ENCODE measurements at places on chromosomes 16 and 17. TPM values are rescaled to one million over a fixed set of nuclear protein-coding genes. Genes with fewer than 3 reads are reported as not detected.
A peak's percentile ranks its signal among the peaks of the same experiment; 100 is the strongest.

DNA sequence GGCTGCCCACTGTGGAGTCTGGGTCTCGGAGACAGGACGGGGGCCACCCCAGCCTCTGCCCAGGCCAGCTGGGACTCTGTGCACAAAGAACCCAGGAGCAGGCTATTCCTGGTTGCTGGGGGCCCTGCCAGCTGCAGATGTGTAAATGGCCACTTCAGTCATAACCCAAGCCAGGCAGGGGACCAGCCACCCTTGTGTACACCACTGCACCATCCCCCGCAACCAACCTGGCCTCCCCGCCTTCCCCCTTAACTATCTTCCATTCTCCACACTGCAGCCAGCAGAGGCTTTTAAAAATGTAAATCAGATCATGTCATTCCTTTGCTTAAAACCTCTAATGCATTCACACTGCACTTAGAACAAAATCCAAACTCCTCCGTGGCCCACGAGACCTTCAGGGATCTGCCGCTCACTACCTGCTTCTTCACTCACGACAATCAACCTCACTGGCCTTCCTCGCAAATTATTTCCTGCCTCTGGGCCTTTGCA is 28.3 kb downstream of the RTN4RL1 start:
- no peaks in the 10 kb centered on the region for H3K36me3 ChIP-seq
- peak overlapping the region; percentile 13 for H3K27ac ChIP-seq

DNA sequence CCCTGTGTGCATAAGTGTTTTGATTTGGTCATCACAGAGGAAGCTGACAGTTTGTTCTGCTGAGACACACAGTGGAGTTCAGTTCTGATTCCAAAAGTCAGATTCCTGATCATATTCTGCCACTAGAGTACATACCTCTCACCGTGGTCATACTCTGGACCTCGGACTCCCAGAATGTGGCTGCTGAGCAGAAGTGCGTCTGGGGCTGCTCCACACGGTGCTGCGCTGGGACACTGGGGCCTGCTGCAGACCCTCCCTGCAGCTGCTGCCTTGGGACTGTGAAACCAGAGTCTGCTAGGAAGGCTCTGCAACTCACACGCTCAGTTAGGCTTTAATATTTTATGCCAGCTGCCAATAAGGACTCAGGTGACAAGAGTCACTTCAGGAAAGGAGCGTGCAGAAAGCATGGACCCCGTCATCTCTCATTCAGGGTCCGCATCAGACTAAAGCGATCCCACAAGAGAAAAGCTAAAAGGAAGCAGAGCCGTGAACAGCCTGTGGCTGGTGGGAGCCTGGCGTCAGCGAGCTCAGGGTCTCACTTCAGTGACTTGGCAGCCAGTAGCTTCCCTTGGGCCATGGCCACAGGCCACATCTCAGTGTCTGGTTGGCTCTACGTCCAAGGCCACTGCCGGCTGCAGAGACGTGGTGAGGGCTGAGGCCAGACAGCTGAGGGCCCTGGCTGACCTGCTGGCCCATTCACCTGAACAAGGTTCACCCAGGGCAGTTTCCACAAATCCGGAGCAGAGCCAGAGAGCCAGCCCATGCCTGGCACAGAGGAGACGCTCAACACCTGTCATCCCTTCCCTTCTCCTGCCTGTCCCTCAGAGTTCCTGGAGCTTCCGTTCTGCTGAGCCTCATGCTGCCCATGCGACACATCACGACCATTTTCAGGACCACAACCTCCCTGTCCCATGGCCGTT is 24.7 kb upstream of the KIFC3 start:
- H3K36me3 ChIP-seq, result no peaks in the 10 kb centered on the region
- H3K4me3 ChIP-seq, result no peak overlapping the region
- H3K27me3 ChIP-seq, result no peaks in the 10 kb centered on the region
- peak overlapping the region; percentile 89 for H3K27ac ChIP-seq

DNA sequence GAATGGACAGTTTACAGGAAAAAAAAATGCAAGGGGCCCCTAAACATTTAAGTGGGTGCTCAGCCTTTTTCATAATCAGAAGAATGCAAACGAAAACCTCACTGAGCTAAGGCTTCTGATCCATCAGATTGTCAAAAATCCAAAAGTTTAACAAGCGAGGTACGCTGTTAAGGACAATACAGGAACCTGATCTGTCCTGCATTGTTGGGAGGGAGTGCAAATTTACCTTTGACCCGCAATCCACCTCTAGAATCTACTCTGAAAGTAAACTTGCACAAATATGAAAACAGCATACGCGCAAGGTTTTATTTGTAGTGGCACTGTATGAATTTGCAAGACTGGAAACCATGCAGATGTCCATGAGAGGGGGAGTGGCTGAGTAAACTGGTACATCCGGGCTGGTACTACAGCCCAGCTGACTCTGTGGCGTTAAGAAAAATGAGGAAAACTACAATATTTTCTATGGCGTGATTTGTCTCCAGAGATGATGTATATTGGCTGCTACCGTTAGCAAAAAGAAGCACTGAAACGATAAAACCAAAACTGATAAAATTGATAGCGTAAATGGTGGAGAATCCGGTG is 28.8 kb upstream of the ST6GALNAC1 start:
- H3K36me3 ChIP-seq, result no peaks in the 10 kb centered on the region
- H3K4me1 ChIP-seq, result peaks cover 3% of the 10 kb centered on the region
- no peaks in the 10 kb centered on the region for H3K27me3 ChIP-seq
- peak overlapping the region; percentile 92 for H3K4me3 ChIP-seq

KIF19 gene
- total RNA-seq, result 0.85 TPM

- no peaks in the 10 kb centered on the region for H3K4me1 ChIP-seq
- peak; percentile 69 for DNase-seq
- H3K27ac ChIP-seq, result no peak overlapping the region
- H3K27me3 ChIP-seq, result no peaks in the 10 kb centered on the region
These were observed 130.3 kb downstream of the IRF8 start for GRCh38 chr16:86029131-86029741.

DNA sequence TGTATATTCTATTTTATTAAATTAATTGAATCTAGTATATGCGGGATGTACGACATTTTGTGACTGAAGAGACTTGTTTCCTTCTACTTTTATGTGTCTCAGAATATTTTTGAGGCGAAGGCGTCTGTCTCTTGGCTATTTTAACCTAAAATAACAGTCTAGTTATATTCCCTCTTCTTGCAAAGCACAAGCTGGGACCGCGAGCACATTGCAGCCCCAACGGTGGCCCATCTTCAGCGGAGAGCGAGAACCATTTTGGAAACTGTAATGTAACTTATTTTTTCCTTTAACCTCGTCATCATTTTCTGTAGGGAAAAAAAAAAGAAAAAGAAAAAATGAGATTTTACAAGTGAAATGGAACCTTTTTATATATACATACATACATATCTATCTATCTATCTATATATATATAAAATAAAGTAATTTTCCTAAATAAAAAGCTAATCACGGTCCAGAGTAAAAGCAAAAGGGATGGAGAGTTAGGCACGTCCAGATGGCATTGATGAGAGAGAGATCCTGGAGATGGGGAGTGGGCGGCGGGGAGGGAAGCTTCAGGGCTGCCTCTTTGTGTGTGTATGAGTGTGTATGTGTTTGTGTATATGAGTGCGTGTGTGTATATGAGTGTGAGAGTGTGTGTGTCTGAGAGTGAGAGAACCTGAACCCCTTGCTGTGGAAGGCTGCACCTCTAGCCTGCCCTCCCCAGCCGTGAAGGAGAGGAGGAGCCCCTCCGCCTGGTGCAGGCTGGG is 7.5 kb upstream of the ABCC3 start:
- H3K36me3 ChIP-seq, result no peaks in the 10 kb centered on the region
- no peak overlapping the region for H3K4me3 ChIP-seq
- peak; percentile 13 for DNase-seq
- H3K27ac ChIP-seq, result no peak overlapping the region
- no peaks in the 10 kb centered on the region for H3K27me3 ChIP-seq

- no peaks in the 10 kb centered on the region for H3K4me1 ChIP-seq
- H3K27me3 ChIP-seq, result no peaks in the 10 kb centered on the region
- H3K36me3 ChIP-seq, result no peaks in the 10 kb centered on the region
- DNase-seq, result no peak
These were observed 16.8 kb upstream of the MAPK3 start for GRCh38 chr16:30139583-30140481.

ABCA9 gene
- 2.0 TPM for total RNA-seq

- no peaks in the 10 kb centered on the region for H3K36me3 ChIP-seq
- no peak overlapping the region for H3K27ac ChIP-seq
- no peaks in the 10 kb centered on the region for H3K4me1 ChIP-seq
- DNase-seq, result no peak
- H3K4me3 ChIP-seq, result no peak overlapping the region
These were observed 139.1 kb downstream of the CCT6B start for GRCh38 chr17:34822007-34822739.

GRCh38 chr16:13429416-13429815 is 490.5 kb upstream of the ERCC4 start:
- no peaks in the 10 kb centered on the region for H3K27me3 ChIP-seq
- no peak overlapping the region for H3K27ac ChIP-seq
- no peaks in the 10 kb centered on the region for H3K36me3 ChIP-seq
- H3K4me1 ChIP-seq, result no peaks in the 10 kb centered on the region

GRCh38 chr16:68100488-68100887 is 15.3 kb downstream of the NFATC3 start:
- no peak for DNase-seq
- H3K4me3 ChIP-seq, result no peak overlapping the region
- no peaks in the 10 kb centered on the region for H3K27me3 ChIP-seq
- no peak overlapping the region for H3K27ac ChIP-seq

TANC2 gene
- 73.9 TPM for total RNA-seq

DNA sequence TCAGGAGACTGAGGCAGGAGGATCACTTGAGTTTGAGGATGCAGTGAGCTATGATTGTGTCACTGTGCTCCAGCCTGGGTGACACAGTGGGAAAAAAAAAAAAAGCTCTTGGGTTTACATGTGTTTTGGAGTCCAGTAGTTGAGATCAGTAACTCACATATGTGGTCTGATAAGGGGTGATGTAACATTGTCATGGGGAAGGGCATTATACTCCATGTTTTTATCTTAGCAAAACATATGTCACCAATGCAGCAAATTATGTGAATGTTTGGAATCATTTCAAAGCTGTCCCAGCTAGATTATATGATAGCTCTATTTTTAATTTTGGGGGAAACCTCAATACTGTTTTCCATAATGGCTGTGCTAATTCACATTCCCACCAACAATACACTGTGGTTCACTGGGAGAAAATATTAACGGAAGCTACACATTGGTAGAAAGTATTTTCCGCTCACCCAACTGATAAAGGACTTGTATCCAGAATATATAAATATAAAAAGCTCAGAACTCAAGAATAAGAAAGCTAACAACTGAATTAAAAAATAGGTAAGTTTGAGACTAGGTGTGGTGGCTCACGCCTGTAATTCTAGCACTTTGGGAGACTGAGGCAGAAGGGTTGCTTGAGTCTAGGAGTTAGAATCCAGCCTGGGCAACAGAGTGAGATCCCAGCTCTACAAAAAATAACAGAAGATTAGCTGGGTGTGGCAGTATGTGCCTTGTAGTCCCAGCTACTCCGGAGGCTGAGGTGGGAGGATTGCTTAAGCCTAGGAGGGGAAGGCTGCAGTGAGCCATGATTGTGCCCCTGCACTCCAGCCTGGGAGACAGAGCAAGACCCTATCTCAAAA is 224.1 kb upstream of the TBX2 start:
- H3K4me1 ChIP-seq, result peaks cover 2% of the 10 kb centered on the region
- no peak overlapping the region for H3K4me3 ChIP-seq
- H3K27ac ChIP-seq, result no peak overlapping the region
- H3K36me3 ChIP-seq, result no peaks in the 10 kb centered on the region
- no peaks in the 10 kb centered on the region for H3K27me3 ChIP-seq

GRCh38 chr17:42365136-42365535 is 23.1 kb downstream of the STAT3 start:
- no peaks in the 10 kb centered on the region for H3K36me3 ChIP-seq
- H3K27me3 ChIP-seq, result no peaks in the 10 kb centered on the region
- H3K4me1 ChIP-seq, result no peaks in the 10 kb centered on the region
- no peak overlapping the region for H3K27ac ChIP-seq

GRCh38 chr16:68539711-68540239 is 684 bp downstream of the ZFP90 start:
- H3K27ac ChIP-seq, result no peak overlapping the region
- peak; percentile 18 for DNase-seq
- H3K4me3 ChIP-seq, result peak overlapping the region; percentile 64
- peaks cover 5% of the 10 kb centered on the region for H3K36me3 ChIP-seq
- H3K4me1 ChIP-seq, result peaks cover 4% of the 10 kb centered on the region

GRCh38 chr17:76297436-76297835 is 10.6 kb downstream of the QRICH2 start:
- H3K4me1 ChIP-seq, result no peaks in the 10 kb centered on the region
- H3K27me3 ChIP-seq, result no peaks in the 10 kb centered on the region
- H3K4me3 ChIP-seq, result no peak overlapping the region

PRRT2 gene
- total RNA-seq, result 1.9 TPM

SOST gene
- total RNA-seq, result 0.09 TPM

DNA sequence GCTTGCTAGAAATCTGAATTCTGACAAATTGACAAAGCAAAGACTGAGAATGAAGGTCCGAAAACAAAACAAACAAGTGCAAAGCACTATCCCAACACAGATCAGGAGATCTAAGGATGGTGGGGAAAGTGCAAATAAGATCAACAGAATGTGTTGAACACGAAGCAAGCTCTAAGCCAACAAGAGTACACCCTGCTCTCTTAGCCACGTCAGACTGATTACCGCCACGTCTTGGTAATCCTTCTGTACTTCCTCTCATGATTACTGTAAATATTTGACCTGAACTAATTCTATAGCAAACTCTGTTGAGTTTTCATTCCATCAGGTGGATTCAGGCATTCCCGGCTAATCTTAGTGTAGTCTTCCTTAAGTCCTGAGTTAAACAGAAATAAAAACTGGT is 34.3 kb upstream of the ERCC4 start:
- no peaks in the 10 kb centered on the region for H3K4me1 ChIP-seq
- H3K36me3 ChIP-seq, result no peaks in the 10 kb centered on the region
- no peak overlapping the region for H3K27ac ChIP-seq
- no peaks in the 10 kb centered on the region for H3K27me3 ChIP-seq

DNA sequence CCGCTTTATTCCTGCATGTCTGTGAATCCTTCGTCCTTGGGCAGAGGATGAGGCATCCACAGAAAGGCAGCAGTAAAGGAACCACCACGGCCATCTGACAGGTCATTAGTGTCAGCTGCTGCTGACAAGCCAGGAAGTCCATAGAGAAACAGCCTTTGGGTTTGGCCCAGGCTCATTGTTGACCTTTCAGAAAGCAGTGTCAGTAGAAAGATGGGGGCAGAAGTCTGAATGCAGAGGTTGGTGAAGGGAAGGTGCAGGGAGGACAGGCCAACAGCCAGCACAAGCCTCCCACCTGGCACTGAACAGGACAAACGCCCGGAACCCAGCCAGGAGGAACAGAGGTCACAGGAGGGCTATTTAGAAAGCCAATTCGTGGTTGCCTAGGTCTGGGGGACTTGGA is 105.8 kb downstream of the VAT1L start:
- no peak overlapping the region for H3K4me3 ChIP-seq
- H3K27me3 ChIP-seq, result no peaks in the 10 kb centered on the region
- no peak for DNase-seq
- no peaks in the 10 kb centered on the region for H3K36me3 ChIP-seq
- H3K4me1 ChIP-seq, result no peaks in the 10 kb centered on the region

GRCh38 chr17:80691784-80692183 is 147.1 kb downstream of the RPTOR start:
- no peak overlapping the region for H3K27ac ChIP-seq
- H3K27me3 ChIP-seq, result no peaks in the 10 kb centered on the region
- no peak for DNase-seq

GRCh38 chr17:47650525-47651522 is 1.1 kb downstream of the KPNB1 start:
- peak overlapping the region; percentile 69 for H3K4me3 ChIP-seq
- peak overlapping the region; percentile 85 for H3K27ac ChIP-seq

Data from kidney (tissue), 22 donors.